ENCODE measurements at places on chromosomes 11 and 22.
A peak's percentile ranks its signal among the peaks of the same experiment; 100 is the strongest.

DNA sequence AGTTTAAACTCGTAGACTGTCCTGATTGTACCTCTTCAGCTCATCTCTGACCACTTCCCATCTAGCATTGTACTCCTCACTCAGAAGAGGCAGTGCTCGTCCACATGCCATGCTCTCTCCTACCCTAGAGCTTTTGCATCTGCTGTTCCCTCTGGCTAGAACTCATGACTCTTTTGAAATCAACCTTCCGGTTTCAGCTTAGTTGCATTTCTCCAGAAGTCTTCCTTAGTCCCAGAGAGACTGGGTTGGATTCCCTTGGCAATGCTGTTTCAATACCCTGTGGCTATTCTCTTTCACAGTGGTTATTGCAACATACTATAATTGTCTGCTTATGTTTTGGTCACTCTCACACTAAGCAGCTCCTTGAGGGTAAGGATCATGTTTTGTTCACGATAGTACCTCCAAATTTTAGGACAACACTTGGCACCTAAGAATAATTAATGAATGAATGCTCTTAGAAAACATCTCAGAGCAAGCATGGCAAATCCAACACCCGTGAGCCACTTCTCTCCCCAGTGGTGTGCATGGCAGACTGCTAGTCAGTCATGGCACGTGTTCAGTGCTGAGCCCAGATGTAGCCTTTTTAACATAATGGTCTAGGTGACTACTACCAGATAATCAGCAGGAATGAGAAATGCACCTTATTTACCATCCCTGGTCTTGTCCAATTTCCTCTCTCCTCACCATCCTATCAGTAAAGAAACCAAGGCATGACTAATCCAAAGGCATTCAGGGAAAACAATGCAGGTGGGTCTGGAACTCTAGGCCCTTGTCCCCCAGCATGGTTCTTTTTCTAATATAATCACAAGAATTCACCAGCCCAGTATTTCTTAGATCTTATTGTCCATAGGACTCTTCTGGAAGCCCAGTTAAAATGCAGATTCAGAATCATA, 14.5 kb downstream of the SEPTIN3 start:
- no peak for DNase-seq

- DNase-seq = peak; percentile 65
These were observed 79.1 kb upstream of the KCNQ1OT1 start for GRCh38 chr11:2778630-2779498.

DNA sequence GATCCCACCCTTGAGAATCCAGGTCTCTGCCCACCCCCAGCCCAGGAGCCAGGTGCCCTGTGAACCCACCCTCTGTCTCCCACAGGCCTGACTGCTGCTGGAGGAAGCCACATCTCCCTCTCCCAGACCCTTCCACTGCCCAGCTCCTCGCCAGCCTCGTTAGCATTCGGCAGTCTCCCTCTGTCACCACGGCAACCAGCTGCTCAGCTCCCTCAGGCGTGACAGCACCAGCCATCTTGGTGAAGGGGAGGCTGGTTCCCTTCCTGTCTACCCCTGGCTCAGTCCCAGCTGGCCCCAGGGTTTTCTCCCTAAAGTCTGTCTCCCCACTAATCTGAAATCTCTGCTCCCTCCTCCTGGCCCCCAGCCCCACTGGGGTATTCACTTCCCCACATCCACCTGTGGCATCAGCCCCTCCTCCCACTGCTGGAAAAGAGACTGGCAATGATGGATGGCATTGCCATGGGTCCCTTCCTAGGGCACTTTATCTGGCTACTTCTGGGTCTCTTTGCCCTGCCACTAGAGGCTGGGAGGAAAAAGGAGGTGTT, 28.1 kb downstream of the NRXN2 start:
- DNase-seq = no peak

GRCh38 chr11:17839450-17839849, 104.9 kb downstream of the KCNC1 start:
- DNase-seq = no peak

All from substantia nigra (tissue), 51 donors.